ENCODE measurements at places on chromosomes 11 and 22.

DNA sequence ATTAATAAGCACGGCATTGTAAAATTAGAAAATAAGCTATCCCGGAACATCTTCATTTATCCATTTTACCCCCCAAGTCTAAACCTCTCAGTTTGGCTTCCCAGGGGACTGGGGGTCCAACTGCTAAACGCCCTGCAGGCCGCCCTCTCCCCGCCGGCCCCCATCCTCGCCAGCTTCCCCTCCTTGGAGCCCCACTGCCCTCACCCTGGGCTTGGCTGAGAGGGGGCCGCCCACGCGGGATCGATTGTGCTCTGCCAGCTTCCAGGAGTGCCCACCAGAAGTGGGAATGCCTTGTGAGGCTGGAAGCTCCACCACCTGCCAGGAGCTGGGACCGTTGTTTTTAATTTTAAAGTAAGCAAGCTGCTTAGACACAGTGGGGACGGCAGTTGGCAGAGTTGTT, 353.5 kb downstream of the TBC1D22A start:
- DNase-seq: no peak

GRCh38 chr11:93939084-93939760, 81.9 kb upstream of the HEPHL1 start:
- DNase-seq: no peak

GRCh38 chr11:6356503-6357055, 33.7 kb upstream of the SMPD1 start:
- no peak for DNase-seq

DNA sequence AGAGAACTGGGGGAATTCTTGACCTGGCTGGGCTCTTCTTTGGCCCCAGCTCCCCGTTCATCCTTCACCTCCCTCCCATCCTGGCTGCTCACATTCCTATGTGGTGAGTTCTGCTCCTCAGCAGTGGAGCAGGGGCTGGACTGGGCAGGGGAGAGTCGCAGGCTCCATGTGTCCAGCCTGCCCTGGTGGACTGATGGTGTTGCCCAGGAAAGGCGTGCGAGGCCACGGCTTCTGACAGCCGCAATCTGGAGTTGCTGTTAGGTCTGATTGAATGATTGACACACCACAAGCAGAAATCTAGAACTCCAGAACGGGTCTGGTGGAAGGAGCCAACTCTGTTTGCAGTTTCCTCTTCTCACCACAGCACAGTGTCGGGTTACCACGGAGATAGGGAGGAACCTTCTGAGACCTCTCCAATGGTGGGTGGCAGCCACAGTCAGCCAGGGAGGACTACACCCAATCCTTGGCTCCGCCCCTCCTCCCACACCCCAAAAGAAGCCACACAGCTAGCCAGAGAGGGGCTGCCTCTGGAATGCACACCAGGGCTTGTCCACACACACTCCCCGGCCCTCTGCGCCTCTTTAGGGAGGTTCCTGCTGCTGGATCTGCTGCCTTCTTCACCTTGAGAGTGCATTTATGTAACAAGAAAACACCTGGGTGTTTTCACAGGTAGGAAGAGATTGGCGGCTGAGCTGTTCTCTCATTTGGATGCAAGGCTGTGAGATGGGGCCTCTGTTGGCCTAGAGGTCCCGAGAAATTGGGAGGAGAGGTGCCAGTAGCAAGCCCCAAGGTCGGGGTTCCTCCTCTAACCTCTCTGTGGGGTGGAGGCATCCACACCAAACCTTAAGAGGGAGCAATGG, 56.4 kb upstream of the CD44 start:
- DNase-seq: no peak

- DNase-seq: no peak
Observed at GRCh38 chr11:12006552-12007229, 1.7 kb downstream of the DKK3 start.

DNA sequence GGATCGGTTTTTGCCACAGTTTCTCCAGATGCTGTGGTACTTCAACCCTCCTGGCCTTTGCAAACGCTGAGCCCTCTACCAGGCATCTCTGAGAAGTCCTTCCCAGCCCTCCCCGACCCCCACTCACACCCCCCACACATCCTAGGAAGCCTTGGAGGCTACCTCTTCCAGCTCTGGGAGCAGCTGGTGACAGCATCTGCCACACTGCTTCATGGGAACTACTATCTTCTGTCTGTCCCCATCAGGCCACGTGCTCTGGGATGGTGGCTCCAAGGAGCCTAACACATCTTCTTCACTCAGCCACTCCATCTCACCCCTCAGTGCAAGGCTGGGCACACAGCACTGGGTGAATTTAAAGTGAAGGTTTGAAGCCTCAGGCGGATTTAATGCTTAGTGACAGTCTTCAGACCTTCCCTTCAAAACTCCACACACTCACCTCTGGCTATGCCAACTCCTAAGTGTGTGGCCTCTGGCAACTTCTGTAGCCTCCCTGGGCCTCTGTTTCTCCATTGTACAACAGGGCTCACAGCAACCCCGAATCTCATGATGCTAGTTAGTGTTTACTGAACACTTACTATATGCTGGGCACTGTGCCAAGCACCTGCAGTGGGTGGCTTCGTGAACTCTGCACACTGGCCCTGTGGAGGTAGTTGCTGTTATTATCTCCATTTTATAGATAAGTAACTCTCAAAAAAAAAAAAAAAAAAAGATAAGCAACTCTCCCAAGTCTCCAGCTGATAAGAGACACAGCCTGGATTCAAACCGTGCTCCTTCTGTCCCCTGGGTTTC, 7.3 kb upstream of the TP53I11 start:
- peak; percentile 41 for DNase-seq

- DNase-seq: no peak
Observed at GRCh38 chr11:126318574-126319373, 14.9 kb downstream of the DCPS start.

DNA sequence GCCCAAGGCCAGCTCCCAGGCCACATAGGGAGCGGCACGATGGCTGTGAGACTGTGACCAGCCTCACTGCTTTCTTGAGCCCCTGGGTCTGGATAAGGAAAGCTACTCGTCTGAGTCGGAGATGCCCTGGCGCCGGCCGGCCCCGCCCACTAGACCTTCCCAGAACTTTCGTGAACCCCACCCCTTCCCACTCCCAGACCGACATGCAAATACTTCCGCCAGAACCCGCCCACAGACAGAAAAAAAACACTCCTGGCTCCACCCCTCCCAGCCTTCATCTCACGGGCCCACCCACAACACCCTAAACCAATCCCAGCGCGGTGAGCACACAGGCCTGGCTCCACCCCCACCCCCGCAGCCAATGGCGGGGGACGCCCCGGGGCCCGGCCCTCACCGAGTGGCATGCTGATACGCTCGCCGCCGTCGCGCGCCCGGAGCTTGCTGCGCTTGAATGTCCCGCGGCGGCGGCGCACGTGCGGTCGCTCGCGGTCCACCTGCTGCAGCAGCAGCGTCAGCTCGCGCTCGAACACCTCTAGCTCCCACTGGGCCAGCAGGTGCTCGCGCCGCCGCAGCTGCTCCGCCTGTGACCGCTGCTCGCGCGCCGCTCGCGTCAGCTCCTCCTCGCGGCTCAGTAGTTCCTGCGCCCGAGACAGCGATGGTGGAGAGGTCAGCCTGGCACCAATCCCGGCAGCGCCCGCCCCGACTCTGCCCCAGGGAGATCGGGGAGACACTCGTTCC, 7.0 kb downstream of the MAP3K11 start:
- DNase-seq: peak; percentile 89

GRCh38 chr11:73974604-73975478, 7.8 kb downstream of the UCP2 start:
- DNase-seq: no peak

DNA sequence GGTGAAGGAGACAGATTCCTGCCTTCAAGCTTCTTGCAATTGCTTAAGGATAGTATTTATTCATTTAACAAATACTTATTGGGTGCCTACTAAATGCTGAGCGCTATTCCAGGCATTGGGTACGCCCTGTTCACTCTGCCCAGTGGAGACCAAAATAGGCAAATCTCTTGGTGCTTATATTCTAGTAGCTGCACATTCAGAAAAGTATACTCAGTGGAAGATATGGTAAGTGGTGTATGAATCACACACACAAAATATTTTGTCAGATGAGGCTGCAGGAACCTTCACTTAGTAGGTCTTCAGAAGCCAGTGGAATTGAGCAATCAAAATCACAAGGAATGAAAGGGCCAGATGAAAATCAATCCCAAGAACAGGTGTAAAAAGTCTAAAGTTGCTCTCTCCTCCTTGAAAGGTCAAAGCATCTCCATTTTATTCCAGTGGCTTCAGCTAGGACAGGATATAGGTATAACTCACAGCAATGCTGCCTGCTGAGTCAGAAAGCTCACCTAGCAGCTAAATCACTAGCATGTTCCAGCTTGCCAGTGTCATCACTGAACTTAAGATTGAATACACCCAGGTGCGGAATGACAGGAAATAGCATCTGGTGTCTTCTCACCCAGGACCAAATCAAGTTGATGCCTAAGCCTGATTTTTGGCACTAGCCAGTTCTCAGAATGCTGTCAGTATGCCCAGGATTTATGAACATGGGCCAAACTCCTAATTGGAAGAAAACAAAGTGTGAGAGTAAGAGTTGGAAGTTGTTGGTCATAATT, 83.9 kb downstream of the AMOTL1 start:
- no peak for DNase-seq

DNA sequence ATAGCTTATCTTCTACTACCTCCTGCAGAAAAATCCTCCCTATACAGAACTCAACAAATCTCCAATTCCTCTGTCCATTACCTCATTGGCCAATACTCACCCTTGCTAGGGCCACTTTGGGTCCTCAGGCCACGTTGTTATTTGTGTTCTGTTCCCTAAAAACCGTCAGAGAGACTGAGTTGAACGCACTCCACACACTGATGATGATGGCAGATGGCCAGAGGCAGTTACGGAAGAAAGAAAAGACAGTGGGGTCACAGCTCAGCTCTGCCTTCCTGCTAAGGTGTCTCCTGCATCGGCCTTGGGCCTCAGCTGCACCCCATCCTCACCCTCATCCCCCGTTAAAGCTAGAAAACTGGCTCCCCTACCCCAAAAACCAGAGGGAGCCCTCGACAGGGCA, 66.2 kb downstream of the MICAL3 start:
- DNase-seq: no peak

- no peak for DNase-seq
Observed at GRCh38 chr11:69052343-69053168, 3.8 kb downstream of the TPCN2 start.

- no peak for DNase-seq
Observed at GRCh38 chr11:61762798-61763197, 10.4 kb downstream of the MYRF start.

DNA sequence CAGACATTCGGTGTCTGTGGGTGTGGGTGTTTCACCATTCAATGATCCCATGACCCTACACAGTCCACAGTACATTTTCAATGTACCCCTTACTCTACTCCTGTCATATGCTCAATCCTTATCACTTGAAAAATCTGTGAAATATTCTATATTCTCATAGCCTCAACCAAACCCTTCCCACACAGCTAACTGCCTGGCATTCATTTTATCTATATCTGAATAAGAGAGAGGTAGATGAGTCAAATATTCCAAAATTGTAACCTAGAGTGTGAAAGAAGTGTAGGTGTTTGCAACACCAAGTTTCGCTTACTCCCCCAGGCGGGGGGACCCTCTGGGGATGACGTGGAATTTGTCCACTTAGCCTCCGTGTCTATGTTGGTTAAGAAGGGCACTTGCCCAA, 354.8 kb downstream of the ETS1 start:
- DNase-seq: no peak

DNA sequence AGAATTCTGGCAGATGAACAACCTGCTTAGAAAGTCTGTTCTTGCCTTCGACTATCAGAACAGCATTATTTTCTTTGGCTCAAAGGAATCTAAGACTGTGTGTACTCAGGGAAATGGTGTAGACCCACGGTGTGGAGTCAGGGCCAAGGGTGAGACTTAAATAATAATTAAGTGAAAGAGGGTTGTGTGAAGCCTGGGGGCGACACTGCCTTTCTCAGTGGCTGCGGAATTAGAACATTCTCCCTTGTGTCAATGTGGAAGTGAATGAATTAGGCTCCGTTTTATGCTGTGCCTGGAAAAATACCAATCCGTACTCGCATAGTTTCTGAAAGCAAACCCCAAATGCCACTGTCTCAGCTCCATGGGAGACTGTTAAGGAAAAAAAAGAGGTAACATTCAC, 50.7 kb downstream of the NAV2 start:
- no peak for DNase-seq

DNA sequence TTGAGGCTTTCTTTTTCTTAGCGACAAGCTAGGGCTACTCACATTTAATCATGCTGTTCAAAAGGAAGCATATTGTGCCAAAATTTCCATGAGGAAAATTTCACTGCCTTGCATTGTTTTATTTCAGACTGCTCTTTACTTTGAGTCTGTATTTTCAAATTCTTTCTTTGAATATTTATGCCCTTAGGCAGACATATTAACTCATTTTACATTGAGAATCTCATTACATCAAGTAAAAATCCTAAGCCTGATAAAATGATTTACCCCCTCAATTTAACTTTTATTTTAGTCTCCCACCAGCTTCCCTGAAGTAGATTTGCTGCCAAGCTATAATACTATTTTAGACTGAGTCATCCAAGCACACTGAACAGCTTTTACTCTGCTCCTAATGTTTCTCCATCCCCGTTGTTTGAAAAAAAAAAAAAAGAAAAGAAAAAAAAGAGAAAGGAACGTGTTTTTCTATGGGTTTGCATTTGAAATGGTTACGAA, 189.3 kb upstream of the MTMR2 start:
- no peak for DNase-seq

DNA sequence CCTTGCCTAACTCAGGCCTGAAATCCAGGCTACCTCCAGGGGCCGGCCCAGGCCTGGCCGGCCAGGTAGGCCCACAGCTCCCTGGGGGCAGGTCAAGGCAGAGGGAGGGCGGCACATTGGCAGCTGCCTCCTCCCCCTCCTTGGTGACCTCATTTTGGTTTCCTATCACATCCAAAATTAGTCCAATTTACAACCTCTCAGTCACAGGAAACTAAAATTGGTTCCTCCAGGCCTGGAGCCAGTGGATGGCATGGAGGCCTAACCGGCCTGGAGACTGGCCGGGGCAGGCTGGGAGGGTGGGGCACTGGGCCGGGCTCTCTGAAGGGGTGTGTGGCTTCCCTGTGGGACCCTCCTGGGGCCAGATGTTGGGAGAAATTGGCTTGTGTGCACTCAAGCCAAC, 35.9 kb downstream of the LRRC10B start:
- DNase-seq: no peak

- no peak for DNase-seq
Observed at GRCh38 chr11:120708511-120709183, 197.1 kb downstream of the GRIK4 start.

DNA sequence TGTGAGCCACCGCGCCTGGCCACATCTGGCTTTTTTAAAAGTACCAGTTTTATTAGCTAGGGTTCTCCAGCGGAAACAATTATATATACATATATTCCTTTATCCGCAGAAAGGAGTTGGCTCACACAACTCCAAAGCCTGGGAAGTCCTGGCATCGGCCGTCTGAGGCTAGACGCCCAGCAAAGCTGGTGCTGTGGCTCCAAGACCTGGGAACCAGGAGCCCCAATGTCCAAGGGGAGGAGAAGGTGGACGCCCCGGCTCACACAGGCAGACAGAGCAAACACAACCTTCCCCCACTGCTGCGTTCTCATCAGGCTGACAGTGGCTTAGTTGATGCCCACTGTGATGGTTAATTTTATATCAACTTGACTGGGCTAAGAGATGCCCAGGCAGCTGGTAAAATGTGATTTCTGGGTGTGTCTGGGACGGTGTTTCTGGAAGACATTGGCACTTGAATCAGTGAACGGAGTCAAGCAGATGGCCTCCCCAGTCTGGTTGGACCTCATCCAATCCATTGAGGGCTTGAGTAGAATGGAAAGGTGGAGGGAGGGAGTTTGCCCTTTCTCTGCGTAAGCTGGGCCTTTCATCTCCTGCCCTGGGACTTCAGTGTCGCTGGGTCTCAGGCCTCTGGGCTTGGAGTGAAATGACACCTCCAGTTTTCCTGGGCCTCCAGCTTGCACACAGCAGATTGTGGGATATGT, 904.4 kb downstream of the BRD1 start:
- DNase-seq: no peak

Measured in NCI-H1092 treated with DMSO at 0.1 percent for 48 hours (cell line).